ENCODE measurements at places on chromosomes 1 and 21.

GRCh38 chr1:62601457-62601856 lies 4.1 kb downstream of the ANGPTL3 start:
- DNase-seq: no peak

DNA sequence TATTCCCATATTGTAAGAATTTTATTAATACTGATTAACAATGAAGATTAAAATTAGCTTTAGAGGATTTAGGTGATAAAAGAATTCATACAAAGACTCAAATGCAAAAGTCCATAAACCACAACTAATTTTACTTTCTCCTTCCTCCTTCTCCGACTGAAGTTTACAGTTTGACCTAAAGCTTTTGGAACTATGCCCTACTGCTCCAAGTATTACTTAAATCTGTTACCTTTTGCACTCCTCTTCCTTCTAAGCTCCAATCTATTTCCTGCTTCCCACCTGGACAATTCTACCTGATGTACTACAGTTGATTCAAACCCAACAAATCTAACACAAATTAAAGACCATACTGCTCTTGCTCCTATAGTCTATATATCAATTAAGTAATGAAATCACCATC lies 36.3 kb downstream of the ANKRD13C start:
- DNase-seq: no peak

DNA sequence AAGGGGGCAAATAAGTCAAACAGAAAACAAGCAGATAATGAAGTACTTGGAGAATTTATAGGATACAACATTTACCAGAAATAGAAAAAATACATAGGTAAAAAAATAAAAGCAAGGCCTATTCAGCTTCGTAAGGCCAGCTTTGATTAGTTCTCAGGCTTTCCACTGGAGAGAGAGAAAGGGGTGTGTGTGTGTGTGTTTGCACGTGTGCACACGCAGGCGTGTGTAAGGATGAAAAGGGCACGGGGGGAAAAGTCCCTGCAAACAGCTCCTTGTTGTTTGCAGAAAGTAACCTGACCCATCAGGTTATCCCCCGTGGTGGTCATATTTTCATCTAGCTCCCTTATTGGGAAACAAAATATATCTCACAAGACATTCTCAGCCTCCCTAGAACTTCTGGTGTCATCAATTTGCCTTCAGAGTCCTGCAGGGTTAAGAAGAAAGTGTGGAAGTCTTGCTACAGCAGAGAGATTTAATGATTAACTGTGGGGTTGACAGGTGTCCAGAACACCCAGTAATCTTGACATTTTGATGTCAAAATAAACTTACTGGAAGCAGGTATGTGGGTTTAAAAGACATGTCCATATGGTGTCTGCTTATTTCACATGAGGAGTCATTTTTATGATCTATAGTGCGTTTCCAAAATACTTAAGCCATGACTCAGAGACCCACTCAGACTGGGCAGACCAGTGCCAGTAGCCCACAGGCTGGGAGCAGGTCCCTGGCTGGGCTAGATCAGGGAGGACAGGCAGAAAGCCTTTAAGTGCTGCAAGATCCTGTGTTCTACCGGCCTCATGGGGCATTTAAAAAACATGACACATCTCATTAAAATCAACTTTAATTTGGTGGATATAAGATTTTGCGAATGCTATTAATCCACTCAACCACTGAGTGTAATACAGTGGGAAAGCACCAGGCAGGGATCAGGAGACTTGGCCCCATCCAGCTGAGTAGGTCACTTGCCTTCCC lies 487.6 kb upstream of the CAMK1G start:
- peak; percentile 93 for DNase-seq

- no peak for DNase-seq
Measured at GRCh38 chr1:34790985-34791384, 1.8 kb upstream of the GJA4 start.

DNA sequence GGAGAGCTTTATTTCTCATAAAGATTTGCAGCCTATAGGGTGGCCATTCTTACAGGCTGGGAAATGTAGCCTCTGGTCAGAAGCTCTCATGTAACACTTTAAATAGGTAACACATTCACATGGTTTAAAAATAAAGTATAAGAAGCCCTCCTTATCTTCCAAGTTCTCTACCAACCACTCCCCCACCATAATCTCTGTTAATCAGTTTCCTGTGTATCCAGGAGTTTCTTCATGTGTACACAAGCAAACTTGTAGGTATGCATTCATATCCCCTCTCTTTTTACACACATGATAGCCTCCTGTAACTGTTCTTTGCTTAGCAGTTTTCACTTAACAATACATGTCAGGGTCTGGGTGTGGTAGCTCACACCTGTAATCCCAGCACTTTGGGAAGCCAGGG lies 4.9 kb upstream of the STMN1 start:
- no peak for DNase-seq

DNA sequence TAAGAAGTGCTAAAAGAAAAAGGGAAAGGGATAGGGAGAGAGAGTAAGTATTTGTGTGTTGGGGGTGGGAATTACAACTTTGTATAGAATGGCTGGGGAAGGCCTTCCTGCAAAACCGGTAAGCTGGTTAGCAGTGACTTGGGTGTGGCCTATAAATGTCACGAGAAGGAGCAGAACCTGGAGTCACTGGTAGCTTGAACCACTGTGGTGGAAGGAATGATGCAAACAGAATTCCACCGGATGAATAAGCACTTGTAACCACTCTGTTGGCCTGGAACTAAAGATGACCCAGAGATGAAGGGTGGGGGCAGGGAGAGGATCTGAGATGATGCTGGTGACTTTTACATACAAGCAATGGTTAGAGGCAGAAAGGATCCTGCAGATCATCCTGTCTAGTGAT lies 8.9 kb downstream of the XKR8 start:
- DNase-seq: peak; percentile 92
